GM23338 (cell line): ENCODE measurements at places on chromosomes 4 and X. TPM values are rescaled to one million over a fixed set of nuclear protein-coding genes. Genes with fewer than 3 reads are reported as not detected.

DNA sequence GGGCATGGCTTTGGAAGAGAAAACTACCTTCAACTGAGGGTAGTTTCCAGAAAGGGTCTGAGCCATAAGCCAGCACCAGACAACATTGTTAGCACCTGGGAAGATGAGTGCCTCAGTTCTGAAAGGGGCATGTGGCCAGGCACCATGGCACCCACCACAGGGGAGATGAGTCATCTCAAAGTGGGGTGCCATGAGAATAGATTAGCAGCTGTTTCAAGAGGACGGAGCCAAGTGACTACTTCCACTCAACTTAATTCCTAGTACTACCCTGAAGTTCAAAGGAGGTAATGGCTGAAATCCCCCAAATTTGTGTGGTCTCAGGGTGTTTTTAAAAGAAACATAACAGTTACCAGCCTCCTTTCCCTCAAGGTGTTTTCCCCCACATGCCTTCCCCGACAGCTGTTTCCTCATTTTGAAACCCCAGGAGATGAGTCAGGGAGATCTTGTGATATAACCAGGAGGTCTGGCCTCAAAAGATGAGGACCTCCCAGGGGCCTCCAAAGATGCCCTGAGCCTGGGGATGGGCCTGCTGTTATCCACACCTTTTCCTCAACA, 27.8 kb upstream of the FTHL17 start:
- no peak for DNase-seq

GRCh38 chr4:108247387-108248049, 78.8 kb upstream of the LEF1 start:
- DNase-seq = peak; percentile 27

DNA sequence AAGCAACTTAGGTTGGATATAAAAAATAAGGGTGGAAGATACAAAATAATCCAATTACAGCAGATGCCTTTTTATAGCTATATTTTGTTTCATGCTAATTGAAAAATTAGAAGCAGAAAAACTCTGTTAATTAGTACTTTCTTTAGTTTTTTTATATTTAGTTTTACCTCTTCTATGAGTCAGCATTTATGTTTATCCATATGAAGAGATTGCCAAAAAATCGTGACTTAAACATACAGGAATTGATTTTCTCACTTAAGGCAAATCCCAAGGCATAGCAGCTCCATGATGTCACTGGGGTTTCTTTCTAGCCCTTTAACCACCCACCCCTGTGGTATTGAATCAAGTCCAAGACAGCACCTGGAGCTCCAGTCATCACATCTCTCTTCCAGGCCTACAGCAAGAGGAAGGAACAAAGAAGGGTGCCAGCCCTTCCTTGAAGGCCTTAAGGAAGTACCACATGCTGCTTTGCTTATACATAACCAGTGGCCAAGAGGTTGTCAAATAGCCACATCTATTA, 365.8 kb upstream of the TENM3 start:
- no peak for DNase-seq

- DNase-seq = peak; percentile 65
These were observed 531 bp downstream of the DGKQ start for GRCh38 chr4:972651-973424.

GRCh38 chrX:129833153-129833990, 10.3 kb downstream of the ZDHHC9 start:
- no peak for DNase-seq

The ARHGAP24 gene
- 0.21 TPM in 1 of 2 replicates, not detected in the other for total RNA-seq

DNA sequence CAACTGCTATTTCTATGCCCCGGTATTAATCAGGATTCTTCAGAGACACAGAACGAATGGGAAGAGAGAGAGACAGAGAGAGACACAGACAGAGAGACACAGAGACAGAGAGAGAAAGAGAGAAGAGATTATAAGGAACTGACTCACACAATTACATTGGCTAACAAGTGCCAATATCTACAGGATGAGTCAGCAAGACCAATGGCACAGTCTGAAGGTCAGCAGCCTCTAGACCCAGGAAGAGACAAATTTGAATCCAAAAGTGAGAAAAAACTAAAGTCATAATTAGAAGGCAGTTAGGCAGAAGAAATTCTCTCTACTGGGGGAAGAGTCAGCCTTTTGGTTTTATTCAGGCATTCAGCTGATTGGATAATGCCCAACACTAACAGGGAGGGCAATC, 187.3 kb downstream of the MAB21L2 start:
- no peak for DNase-seq
